ENCODE measurements at places on chromosomes 4 and X.

GRCh38 chr4:123350726-123351125, 45.9 kb upstream of the SPRY1 start:
- no peak for DNase-seq

DNA sequence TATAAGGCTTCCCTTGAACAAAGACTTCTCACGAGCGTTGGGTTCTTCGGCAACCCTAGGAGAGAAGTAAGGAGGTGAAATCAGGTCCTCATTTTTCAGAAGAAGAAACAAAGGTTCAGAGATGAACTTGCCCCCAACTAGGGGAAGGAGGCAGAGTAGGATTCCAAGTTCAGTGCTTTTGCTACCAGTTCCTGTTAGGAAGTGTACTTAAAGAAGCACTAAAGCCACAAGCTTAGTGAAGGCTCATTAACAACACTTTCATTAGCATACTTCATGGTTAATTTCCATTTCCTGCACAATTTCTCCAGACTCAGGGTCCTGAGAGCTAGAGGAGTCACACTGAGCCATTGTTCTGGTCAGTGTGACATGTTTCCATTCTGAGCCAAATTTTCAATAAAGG, 52.1 kb downstream of the VSIG4 start:
- peak; percentile 47 for DNase-seq

- peak; percentile 82 for DNase-seq
These were observed 43.2 kb downstream of the SLC9A6 start for GRCh38 chrX:136028383-136028984.

DNA sequence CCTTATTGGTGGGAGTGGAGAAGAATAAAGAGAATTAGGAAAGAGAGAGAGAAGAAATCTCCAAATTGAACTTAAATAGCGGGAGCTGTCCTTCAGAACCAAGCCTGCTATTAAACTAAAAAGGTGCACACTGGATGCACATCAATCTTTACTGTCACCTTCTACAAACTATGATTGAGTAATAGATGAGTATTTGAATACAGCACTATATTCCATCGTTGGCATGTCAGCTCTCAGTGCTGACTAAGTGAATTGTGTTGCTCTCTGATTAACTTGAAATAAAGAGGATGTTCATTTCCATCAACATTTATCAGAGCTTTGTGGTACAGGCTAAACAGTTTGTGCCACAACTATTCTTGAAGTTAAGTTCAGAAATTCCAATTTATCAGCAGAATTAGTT, 143.7 kb upstream of the PABPC4L start:
- DNase-seq: no peak
